ENCODE measurements at places on chromosomes 1 and 21.

DNA sequence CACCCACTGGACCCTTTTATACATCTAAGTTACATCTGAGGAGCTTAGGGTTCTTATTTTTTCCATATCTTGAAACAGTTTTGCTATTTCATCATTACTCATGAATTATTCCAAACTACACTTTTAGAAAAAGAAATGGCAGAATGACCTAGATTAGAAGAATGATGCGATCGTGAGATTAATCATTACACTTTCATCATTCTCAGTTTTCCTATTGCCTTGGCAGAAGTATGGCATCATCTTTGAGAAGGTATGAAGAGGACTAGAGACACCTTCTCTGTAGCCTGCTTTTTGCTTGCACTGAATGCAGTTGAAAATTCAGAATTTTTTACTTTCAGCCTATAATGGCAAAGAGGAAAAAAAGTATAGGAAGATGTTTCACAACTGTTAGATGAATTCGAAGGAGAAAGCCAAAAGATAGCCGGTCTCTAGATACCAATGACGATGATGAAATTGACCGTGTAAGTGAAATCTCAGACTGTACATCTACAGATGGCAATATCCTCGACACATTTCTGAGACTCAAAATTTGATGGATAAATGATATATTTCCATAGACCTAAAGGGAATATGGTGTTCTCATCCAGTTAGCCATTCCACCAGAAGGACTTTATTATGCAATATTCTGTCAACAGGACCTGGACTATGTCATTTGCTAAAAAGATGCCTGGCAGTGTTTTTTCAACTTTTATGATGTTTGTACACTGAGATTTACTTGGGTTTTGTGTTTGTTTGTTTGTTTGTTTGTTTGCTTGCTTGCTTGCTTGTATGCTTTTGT is 191.8 kb downstream of the TOMM20 start:
- H3K27me3 ChIP-seq, result no peaks in the 10 kb centered on the region
- H3K27ac ChIP-seq, result no peak overlapping the region
- H3K4me1 ChIP-seq, result peaks cover 1% of the 10 kb centered on the region
- no peak overlapping the region for H3K4me3 ChIP-seq
- no peak for DNase-seq

DNA sequence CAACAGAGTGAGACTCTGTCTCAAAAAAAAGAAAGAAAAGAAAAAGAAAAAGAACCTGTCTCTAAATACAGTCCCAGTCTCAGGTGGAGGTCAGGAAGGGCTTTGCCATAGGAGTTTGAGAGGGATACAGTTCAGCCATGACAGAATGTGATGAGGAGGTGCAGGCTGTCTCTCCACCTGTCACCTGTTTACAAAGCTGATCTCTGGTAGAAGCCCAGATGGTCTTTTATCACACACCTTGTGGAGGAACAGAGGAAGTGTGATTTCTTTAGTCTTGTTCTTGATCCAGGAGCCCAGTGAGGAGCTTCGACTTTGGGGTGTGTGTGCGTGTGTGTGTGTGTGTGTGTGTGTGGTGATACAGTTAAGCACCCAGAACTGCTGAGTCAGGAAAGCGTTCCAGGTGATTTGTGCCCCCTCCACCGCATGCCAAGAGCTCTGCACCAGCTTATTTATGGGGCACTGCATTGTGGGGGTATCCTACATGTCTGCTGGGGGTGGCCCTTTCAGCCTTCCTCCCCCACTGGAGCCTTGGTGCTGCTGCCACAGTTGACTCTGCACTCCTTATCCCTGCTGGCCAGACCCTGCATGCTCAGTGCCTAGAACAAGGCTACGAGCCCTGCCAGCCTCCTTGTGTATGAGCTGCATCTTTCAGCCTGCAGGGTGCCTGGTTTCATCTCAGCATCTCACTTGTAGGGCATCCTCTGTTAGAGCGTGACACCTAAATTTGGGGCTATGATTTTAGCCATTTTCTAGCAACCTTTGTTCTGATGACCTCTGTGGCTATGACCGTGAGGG is 19.3 kb downstream of the DOP1B start:
- H3K36me3 ChIP-seq, result no peaks in the 10 kb centered on the region
- DNase-seq, result no peak
- no peak overlapping the region for H3K27ac ChIP-seq
- H3K27me3 ChIP-seq, result no peaks in the 10 kb centered on the region
- no peak overlapping the region for H3K4me3 ChIP-seq

GRCh38 chr1:151729966-151730291 is 8.6 kb downstream of the RIIAD1 start:
- no peak overlapping the region for H3K27ac ChIP-seq
- no peak overlapping the region for H3K4me3 ChIP-seq
- no peaks in the 10 kb centered on the region for H3K36me3 ChIP-seq
- H3K27me3 ChIP-seq, result no peaks in the 10 kb centered on the region
- no peaks in the 10 kb centered on the region for H3K4me1 ChIP-seq

- no peak overlapping the region for H3K27ac ChIP-seq
- H3K4me1 ChIP-seq, result no peaks in the 10 kb centered on the region
- DNase-seq, result no peak
- no peak overlapping the region for H3K4me3 ChIP-seq
Observed at GRCh38 chr1:106889583-106889982, 166.9 kb upstream of the PRMT6 start.

DNA sequence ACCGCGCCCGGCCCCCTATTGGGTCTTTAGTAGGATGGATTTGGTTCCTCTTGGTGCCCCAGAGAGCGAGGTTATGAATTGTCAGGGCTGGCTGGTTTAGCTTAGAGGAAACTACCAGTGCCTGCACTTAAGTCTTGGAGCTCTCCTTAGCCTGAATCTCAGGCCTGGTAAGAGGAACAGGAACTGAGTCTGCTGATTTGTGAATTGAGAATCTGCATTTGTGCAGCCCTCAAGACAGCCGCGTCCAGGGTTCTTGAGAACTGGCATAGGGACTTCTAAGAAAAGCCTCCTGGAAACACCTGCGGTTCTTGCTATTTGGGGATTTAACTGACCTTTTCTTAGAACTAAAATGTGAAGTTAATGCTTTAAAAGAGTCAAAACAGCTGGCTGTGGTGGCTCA is 1.7 kb downstream of the NECAP2 start:
- no peak for DNase-seq
- no peak overlapping the region for H3K27ac ChIP-seq
- no peaks in the 10 kb centered on the region for H3K36me3 ChIP-seq
- H3K27me3 ChIP-seq, result no peaks in the 10 kb centered on the region
- no peak overlapping the region for H3K4me3 ChIP-seq

DNA sequence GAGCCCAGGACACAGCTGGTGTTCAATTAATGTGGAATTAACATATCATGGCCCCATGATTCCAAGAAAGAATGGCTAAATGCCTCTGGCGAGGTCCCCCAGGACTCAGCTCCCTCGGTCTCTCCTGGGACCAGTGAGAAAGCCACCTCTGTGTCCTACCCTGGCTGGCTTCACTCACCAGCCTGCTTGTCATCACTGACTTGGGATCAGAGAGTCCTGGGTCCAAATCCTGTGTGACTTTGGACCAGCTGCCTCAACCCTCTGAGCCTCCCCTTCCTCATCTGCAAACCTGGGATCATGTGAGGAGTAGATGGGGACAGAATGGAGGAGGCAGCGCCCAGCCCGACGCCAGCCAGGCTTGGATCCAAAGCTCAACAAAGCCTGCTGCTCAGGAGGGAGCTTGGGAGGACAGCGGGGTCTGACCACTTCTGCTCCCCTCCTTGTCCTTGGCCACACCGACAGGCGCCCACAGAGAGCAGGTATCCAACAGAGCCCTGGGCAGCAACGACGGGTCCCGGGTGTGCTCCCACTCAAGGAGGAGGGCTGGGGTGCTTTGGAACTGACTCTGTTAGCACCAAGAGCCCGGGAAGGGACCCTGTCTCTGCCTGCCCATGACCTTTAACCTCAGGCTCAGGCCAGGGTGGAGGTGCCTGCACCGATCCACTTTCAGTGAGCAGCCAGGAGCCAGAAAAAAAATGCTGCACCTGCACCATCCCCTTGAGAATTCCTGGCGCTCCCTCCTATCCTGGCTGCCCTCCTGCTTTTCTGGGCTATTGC is 3.2 kb downstream of the SH2D5 start:
- H3K27ac ChIP-seq, result peak overlapping the region; percentile 5
- DNase-seq, result no peak
- H3K4me3 ChIP-seq, result no peak overlapping the region
- no peaks in the 10 kb centered on the region for H3K36me3 ChIP-seq

DNA sequence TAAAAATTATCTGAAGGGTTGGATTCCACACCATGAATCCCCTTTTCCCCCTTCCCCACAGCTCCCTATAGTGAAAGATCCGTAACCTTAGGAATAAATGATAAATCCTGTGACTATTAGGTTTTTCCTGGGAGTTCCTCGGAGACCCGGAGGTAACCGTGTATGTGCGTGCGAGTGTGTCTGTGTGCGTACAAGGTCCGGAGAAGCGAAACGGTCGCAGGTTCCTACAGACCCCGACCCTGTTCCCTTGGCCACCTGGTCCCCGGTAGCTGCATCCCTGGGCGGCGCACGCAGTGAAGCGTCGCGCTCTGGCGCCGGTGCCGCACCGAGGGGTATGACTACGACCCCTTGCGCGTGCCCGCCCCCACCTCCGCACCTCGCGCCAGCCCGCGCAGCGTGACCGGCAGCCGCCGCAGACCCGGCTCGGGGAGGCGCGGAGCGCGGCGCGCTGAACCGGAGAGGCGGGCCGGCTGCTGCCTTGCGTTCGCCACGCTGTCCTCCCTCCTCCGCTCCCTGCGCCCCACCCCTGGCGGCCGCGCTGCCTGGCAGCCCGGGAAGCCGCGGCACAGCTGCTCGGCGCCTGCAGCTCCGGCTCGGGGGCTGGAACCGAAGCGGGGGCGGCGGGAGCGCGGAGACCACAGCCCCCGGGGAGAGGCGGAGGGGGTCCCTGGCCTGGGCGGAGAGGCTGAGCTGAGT is at the start of gene AK5:
TSS of gene AK5 (plus strand) at position 529 of the 696 bp plus-strand sequence. CDS start 295 bp downstream, outside the sequence.
- no peaks in the 10 kb centered on the region for H3K36me3 ChIP-seq
- H3K4me1 ChIP-seq, result no peaks in the 10 kb centered on the region
- H3K27ac ChIP-seq, result no peak within 1 kb of the TSS
- no peak for DNase-seq
- H3K4me3 ChIP-seq, result peak within 1 kb of the TSS; percentile 34
- H3K27me3 ChIP-seq, result no peaks in the 10 kb centered on the region
